ENCODE measurements at places on chromosomes 11 and 22. TPM values are rescaled to one million over a fixed set of nuclear protein-coding genes. Genes with fewer than 3 reads are reported as not detected.

GRCh38 chr11:11969380-11970215, 38.8 kb downstream of the DKK3 start:
- no peak overlapping the region for H3K27ac ChIP-seq
- DNase-seq, result no peak
- H3K36me3 ChIP-seq, result no peaks in the 10 kb centered on the region
- no peaks in the 10 kb centered on the region for H3K27me3 ChIP-seq
- H3K4me3 ChIP-seq, result no peak overlapping the region

DNA sequence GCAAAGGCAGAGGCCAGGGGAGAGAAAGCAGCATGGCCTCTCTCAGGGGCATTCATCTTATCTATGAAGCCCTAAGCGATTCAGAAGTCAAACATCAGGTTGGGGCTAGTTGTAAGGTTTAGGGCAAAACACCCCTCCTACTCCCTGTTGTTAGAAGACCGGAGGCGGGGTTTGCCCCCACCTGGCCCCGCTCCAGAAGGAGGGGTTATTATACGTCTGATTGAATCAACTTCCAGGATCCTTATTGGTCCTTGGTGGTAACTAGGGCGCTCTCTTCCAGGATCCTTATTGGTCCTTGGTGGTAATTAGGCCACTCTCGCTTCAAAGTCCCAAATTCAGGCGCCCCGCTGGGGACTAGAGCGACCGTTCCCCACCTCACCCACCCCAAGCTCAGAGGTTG, 12.1 kb upstream of the SMTN start:
- no peak overlapping the region for H3K27ac ChIP-seq
- H3K4me1 ChIP-seq, result no peaks in the 10 kb centered on the region
- H3K27me3 ChIP-seq, result no peaks in the 10 kb centered on the region
- no peak for DNase-seq
- H3K36me3 ChIP-seq, result no peaks in the 10 kb centered on the region

Gene PLAAT3
- total RNA-seq, result 62.6 TPM

Gene ANO1
- 65.6 TPM for total RNA-seq

Gene POLD3
- 12.4 TPM for total RNA-seq

Gene CREBZF
- 44.5 TPM for total RNA-seq

Data from aorta (tissue), 5 donors.